ENCODE measurements at places on chromosomes 2 and 18.

GRCh38 chr2:85133751-85134254 is 611 bp downstream of the TCF7L1 start:
- peak; percentile 19 for DNase-seq

- no peak for DNase-seq
Observed at GRCh38 chr2:218785103-218785502, 3.2 kb downstream of the CYP27A1 start.

GRCh38 chr2:21288739-21289520 is 165.2 kb downstream of the TDRD15 start:
- no peak for DNase-seq

- DNase-seq = no peak
Observed at GRCh38 chr18:39208190-39208589, 1642.6 kb upstream of the CELF4 start.

DNA sequence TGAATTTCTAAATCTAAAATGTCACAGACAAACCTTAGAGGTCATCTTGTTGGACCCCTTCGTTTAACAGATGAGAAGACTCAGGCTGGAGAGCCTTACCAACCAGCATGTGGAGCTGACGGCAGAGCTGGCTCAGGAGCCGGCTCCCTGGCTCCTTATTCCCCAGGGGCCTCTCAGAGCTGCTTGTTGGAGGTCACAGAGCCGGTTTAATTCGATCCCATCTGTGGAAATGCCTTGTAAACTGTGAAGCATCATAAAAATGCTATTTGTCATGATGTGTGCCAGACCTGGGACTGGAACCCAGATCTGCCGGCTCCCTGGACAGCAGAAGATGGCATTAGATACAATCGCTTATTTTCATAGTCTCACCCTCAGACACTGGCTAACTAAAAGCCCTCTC is 8.2 kb upstream of the CIB4 start:
- DNase-seq = peak; percentile 18

GRCh38 chr2:207341804-207342203 is 176.1 kb upstream of the KLF7 start:
- no peak for DNase-seq

DNA sequence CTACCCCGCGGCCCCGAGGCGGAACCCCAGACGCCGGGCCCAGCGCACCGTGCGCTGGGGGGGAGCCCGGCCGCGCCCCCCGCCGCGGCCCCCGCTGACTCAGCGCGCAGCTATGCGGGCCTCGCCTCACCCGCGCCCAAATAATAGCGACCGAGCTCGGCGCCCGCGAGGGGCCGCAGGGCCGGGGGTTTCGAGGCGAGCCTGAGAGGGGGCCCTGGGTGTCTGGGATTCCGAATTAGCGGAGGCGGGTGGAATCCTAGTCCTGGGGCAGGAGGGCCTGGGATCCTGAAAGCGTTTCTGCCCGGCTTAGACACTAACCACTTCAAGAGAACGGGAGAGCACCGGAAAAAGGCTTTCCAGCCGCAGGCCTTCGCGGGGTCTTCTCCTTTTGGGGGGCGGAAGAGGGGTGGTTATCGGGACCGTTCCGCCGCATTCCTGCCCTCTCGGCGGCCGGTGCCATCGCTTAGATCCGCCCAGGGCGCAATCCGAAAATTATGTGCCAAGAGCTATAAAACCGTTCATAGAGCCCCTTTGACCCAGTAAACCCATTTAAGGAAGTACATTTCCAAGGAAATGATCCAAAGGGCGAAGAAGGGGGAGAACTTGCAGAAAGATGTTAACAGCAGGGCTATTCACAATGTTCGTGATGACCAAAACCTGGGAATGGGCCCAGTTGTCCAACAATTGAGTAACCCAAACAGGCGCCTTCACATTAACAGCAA is 681 bp upstream of the ROCK2 start:
- DNase-seq = peak; percentile 93

DNA sequence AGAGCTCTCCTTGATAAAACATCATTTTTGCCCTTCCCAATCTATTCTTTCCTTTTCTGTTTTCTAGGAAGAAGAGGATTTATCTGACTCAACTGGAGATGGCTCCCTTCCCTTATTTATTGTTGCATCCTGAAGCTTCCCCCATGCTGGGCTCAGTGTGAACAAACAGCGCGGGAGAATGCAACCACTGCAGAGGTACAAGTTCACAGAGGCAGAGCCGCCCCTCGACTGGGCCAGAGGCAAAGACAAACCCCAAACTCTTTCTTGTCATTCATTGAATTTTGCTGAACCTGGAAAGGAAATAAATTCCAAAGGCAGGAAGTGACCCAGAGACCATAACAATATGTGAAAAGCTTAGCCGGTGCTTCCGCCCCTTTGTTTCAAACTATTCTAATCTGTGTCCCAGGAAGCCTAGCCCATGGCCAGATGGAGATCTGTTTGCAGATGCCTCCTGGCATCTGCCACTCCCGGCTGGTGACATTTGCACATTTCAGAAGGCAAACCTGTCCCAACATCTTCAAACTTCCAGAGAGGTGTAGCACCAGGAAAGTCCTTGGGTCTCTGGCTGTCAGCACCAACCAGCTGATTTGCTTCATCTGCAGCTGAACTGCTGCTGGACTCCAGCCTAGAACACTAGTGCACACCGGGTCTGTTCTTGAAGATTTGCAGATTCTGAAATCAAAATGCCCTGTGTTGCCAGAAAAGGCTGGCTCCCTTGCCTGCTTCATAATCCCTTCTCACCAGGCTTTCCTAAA is 79.4 kb upstream of the MAP4K3 start:
- DNase-seq = peak; percentile 50

- DNase-seq = no peak
Observed at GRCh38 chr2:70873541-70873940, 37.9 kb upstream of the CD207 start.

- no peak for DNase-seq
Observed at GRCh38 chr2:137252934-137253333, 487.6 kb downstream of the THSD7B start.

DNA sequence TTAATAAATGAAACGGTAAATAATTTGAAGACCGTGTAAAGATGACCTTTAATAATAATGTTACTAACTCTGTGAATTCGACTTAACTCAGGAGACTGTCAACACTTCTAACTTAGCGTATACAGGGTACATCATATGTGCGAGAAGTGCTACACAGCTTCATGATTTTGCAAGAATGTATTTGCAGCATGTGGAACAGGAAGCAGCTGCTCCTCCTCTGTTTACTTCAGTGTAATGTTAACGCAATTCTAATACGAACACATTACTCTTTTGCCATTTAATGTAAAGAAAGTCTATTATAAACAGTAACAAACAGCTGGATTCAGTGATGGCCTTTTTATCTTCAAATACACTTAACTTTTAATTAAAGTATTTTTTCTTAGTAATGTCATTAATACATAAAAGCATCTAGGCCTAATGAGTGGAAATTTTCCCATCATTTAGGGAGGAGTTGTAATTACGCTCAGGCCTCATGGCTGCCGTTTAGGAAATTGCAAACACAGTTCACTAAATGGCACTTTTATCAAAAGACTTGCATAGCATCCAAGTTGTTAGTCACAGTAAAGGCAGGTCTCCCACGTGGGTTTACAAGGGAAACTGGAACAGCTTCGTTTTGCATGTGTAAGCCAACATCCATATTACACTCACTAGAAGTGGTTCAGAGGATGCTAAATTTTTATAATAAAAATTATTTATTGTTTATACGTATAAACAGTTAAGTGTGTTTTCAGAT is 635.7 kb downstream of the FBXO15 start:
- DNase-seq = no peak

Measured in fibroblast of gingiva (primary cell).